ENCODE measurements at places on chromosomes 2 and 18.

GRCh38 chr2:56014046-56014730, 90.6 kb upstream of the EFEMP1 start:
- DNase-seq, result no peak

DNA sequence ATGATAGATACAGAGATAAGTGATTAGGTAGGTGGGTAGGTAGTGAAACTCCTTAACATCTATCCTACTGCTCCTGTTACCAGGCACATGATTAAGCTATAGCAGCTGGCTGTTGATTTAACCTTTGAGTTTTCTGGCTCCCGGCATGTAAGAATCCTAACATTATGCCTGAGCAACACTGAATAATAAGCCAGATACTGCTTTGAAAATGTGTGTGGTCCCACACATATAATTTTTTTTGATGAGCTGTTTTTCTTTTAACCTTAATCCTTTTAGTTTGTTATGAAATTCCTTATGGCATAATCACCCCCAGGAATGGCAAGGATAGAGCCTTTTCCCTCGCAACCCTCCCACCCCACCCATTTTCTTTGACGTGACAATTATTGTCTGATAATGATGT, 104.2 kb upstream of the NEUROD1 start:
- no peak for DNase-seq

DNA sequence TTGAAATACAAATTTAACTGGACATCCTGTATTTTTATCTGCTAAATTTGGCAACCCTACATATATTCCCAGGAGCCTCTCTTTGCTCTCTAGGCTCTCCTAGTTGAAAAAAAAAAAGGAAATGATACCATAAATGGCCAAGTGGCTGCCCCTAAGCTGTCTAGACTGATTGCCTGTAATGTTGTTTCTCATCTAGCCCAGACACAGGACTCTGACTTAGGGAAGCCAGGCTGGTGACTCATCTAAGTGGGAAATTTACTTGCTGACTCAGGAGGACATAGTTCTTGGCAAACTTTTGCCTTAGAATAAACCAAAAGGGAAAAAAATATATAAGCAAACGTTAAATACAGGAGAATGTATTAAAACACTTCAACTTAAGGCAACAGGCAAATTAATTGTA, 14.6 kb upstream of the ITGAV start:
- no peak for DNase-seq

DNA sequence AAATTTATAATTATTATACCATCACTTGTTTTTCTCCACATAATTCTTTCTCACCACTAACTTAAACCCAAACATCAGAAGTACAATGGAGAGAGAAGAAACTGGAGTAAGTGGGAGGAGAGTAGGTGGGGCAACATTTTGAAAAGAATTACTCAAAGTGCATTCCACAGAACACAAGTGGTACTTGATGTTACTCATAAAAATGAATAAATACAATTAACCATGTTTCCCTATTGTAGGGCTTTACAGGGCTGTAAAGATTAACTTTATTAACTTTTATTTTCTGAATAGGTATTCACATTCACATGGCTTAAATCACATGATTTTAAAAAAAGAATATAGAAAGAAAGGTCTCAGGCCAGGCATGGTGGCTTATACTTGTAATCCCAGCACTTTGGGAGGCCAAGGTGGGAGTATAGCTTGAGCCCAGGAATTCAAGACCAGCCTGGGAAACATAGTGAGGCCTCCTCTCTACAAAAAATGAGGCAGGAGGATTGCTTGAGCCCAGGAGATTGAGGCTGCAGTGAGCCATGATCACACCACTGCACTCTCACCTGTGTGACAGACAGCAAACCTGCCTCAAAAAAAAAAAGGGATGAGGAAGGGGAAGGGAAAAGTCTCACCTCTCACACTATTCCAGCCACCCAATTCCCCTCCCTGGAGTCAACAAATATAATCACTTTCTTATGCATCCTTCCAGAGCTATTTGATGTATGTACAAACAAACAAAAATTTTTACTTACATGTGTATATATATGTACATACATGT, 47.1 kb downstream of the KCNG3 start:
- DNase-seq, result no peak

DNA sequence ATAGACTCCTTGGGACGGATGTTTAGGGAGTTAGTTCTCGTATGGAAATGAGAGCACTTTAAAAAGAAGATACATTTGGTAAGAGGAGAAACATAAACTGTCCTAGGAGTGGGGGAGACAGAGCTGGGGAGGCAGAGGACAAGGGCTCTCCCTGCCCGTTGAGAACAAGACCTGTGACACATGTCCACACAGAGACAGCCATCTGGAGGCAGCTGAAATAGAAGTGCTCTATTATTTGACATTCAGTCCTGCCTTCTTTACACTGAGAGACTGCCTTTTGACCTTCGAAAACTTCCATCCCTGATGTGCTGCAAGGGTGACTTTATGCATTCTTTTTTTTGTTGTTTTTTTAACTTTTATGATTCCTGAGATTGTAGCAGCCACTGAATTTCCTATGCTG, 150.1 kb downstream of the UXS1 start:
- DNase-seq, result no peak

- DNase-seq, result no peak
These were observed 33.3 kb downstream of the NAB1 start for GRCh38 chr2:190682168-190682567.

DNA sequence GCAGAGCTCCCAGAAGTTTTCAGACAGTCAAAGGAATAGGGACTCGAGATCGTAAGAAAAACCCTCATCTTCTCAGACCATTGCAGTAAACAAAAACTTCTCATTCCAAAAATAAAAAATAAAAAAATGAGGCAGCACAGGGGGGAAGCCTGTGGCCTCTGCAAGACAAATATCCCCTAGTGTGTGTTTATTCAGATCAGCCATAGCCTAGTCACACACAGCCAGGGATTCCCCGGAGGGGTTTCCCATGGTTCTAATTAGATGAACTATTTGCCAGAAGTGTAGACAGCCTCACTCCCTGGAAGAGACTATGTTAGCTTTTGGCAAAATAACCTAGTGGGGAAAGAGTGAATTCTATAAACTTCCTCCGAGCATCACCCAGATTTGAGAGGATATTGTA, 122.9 kb upstream of the KLF7 start:
- DNase-seq, result peak; percentile 54

DNA sequence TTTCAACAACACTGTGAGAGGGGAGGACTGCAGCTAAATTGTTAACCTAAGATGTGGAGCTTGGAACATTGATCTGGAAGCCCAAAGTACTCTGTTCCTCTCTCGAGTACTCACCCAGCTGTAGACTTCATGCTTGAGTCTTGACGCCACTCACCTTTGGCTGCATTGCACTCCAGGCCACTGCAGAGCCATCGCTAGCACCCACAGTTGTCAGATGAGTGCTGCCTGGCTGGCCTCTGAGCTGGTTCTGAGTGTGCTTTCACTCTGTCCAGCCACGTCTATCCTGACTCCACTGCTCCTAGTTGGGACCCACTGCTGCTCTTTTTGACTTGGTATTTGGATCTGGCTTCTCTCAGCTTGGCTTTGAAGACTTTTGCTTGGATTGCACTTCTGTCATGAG, 552.1 kb downstream of the DCDC2C start:
- no peak for DNase-seq

- no peak for DNase-seq
These were observed 426.7 kb upstream of the SMIM21 start for GRCh38 chr18:75854174-75854573.

- no peak for DNase-seq
These were observed 39.1 kb downstream of the PPIG start for GRCh38 chr2:169623235-169623634.

GRCh38 chr2:223618172-223619035, 16.2 kb upstream of the SCG2 start:
- no peak for DNase-seq

GRCh38 chr18:13451661-13452387, 233.3 kb downstream of the LDLRAD4 start:
- no peak for DNase-seq

GRCh38 chr2:25066455-25066854, 24.6 kb downstream of the EFR3B start:
- no peak for DNase-seq

- DNase-seq, result no peak
These were observed 116.9 kb downstream of the PHLPP1 start for GRCh38 chr18:62832282-62832681.

DNA sequence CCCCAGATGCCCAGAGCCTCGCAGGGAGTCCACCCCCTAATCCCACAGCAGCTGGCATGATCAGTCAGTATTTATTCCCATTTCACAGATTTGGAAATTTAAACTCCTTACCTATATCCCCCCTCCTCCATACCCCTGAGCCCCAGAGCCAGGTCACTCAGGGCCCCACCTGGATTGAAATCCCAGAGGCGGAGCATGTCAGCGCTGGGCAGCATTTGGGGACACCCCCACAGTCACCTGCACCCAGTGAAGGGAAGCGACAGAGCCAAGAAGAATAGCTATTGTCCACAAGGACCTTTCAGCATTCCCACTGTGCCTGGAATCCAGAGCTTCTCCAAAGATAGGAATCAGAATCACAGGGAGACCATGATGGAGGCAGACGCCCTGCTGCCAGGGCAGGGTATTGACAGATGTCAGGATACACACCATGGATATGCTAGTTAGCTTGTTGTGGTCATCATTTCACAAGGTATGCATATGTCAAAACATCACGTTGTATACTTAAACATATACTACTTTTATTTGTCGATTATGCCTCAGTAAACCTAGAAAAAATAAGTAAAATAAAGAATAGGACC, 968 bp upstream of the ASTL start:
- no peak for DNase-seq

DNA sequence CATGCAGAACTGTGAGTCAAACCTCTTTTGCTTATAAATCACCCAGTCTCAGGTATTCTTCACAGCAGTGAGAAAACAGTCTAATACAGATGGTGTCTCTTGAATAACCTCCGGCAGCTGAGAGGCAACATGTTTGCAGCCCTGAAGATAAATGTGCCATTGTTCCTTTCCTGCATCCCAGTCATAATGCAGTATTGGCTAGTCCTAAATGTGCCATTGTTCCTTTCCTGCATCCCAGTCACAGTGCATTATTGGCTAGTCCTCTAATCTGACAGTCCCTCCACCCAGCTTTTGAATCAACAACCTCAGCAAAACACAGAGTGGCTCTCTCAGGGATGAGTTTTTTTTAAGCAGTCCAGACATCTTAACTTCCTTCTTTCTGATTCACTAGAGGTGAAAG, 550.7 kb downstream of the RIT2 start:
- DNase-seq, result no peak

DNA sequence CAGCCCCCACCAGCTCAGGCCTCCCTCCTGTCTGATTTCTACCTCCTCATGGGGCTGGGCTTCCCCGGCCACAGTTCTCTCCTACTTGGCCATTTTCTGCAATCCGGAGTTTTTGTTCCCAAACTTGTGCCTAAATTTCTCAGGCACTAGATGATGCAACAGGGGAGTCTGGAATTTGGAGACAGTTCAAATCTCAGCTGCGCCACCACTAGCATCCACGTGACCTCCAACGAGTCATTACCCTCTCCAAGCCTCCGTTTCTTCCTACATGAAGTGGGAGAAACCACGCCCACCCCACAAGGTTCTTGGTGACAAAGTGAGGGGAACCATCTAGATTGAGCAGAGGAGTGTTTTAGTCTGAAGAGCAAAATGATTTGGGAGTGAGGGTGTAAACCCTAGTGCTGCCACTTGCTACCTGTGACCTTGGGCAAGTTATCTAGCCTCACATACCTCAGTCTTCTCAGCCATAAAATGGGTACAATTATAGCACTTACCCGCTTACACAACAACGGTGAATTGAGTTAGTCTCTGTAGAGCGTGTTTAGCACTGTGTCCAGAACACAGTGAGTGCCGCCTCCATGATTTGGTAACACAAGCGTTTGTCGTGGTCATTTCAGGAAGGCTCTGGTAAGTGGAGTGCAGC, 61.4 kb upstream of the ASAP2 start:
- DNase-seq, result no peak

DNA sequence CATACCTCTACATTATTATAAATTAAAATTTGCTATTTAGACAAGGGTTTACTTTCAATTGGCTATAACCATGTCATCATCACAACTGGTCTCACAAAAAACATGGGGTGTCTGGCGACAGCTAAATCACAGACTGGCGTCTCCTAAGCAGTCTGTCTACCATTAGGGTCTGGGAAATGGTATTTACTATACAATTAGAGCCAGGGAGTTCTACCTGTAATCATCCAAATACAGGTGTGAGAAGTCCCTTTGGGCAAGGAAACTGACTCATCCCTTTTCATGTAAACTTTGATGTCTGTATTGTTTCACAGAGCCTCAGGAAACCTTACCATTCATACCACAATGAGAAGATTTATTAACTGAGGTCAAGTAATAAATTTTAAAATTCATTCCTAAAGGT, 126.7 kb downstream of the OLA1 start:
- no peak for DNase-seq

DNA sequence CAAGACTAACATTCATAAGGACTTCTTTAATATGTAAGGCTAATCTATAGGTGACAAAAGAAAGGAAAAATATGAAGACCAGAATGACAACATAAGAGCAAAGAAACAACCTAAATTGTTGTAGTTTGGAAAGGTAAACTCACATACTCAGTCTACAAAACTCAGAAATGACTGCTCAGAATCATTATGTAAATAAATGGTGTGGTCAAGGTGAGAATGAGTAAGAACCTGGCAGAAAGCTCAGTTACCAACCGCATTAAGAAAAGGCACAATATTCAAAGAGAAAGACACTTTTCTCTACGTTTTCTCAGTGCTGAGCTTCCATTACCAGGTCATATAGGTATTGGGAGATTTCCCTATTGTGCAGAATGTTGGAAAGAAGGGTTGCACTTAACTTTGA, 15.8 kb downstream of the ATF2 start:
- no peak for DNase-seq

GRCh38 chr2:64794426-64794995, 140.8 kb upstream of the SERTAD2 start:
- no peak for DNase-seq

DNA sequence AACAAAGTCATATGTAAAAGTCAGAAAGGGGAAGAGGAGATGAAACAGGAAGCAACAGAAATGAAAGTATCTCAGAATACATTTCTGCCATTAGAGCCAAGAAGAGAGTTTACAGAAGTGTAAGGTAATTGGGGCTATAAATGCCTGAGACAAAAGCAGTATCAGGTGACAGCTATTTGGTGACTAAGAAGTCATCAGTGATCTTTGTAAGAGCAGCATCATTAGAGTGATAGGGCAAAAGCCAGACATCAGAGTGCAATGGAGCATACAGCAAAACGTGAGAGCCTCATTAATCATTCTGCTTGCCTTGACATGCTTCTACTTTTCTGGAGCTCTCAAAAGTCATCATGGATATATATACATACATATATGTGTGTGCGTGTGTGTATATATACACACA, 804.7 kb upstream of the PIK3C3 start:
- DNase-seq, result no peak

DNA sequence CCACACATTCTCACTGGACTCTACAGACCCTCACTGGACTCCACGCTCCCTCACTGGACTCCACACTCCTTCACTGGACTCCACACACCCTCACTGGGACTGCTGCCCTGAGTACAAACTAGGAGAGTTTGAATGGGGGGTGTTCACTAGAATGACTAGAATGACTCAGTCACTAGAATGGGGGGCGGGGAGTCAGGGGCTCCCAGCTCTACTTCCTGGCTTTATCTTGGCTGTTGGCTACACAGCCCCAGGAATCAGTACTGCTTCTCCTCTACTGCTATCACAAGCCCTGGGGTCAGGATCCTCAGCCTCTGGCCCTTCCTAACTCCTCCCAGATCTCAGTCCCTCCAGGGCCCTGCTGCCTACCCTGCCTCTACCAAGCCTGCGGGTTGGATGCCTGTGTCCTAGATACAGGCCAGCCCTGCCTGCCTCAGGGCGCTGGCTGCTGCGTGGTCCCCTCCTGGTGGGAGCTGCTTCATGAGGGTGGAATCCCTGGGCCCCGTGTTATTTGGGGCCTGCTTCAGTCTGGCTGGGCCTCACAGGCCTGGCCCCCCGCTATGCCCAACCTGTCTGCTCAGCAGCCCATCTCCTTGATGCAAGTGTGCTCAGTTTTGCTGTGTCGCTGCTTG, 7.8 kb downstream of the PTMA start:
- DNase-seq, result no peak
